ENCODE measurements at places on chromosomes 2 and 18. TPM values are rescaled to one million over a fixed set of nuclear protein-coding genes. Genes with fewer than 3 reads are reported as not detected.

The THSD7B gene
- polyA plus RNA-seq = 0.04 TPM

The PRKAG3 gene
- not detected for polyA plus RNA-seq

The SERPINE2 gene
- 1,210 TPM for polyA plus RNA-seq

The MERTK gene
- 0.14 TPM for polyA plus RNA-seq

The UGT1A4 gene
- 2.4 TPM for polyA plus RNA-seq

The TMEM127 gene
- polyA plus RNA-seq = 30.8 TPM

The LYPD1 gene
- polyA plus RNA-seq = 0.02 TPM

The INHA gene
- 0.79 TPM for polyA plus RNA-seq

- no peak overlapping the region for H3K27ac ChIP-seq
- peaks cover 13% of the 10 kb centered on the region for H3K4me1 ChIP-seq
- no peak overlapping the region for H3K4me3 ChIP-seq
Observed at GRCh38 chr2:65360441-65360840, 72.0 kb downstream of the SPRED2 start.

- H3K27ac ChIP-seq = no peak overlapping the region
- H3K36me3 ChIP-seq = no peaks in the 10 kb centered on the region
- no peak overlapping the region for H3K4me3 ChIP-seq
- H3K27me3 ChIP-seq = peaks cover 3% of the 10 kb centered on the region
- no peak for DNase-seq
Observed at GRCh38 chr2:29323961-29324360, 208.7 kb downstream of the CLIP4 start.

GRCh38 chr2:235543851-235544688 is 50.2 kb downstream of the AGAP1 start:
- H3K27ac ChIP-seq = no peak overlapping the region
- no peak for DNase-seq
- no peaks in the 10 kb centered on the region for H3K27me3 ChIP-seq
- no peak overlapping the region for H3K4me3 ChIP-seq

DNA sequence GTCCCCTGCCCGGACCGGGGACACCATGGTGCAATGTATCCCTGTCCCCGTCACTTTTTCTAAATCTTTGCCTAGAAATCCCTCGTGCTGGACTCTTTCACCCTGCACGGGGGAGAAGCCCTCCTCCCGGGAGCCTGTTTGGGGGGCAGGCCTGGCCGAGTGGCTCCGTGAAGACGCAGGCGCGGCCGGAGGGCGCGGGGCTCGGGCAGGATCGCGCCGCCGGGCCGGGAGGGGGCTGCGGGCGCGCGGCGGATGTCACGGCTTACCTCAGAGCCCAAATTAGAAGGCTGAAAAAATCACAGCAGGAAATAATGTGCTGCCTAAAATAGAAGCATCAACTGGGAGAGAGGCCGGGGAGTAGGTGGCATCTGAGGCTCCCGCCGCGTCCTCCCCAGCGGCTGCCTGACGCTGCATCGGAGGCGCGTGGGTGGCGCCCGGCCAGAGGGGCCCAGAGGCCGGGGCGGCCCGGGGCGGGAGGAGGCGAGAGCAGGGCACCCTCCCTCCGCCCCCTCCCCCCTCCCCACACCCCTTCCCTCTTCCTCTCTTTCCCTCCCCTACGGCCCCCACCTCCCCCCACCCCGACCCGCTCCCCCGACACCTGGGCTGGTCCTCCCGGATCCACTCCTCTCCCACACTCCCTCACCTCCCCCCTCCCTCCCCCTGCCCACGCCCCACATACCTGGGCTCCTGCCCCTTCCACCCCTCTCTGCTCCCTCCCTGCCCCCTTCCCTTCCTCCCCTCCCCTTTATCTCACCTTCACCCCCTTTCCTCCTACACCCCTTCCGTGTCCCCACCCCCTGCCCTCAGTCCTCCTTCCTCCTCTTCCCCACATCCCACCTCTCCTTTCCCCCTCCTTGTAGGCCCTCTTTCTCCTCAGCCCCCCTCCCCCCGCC is 51.9 kb downstream of the SLC4A1AP start:
- H3K4me3 ChIP-seq = peak overlapping the region; percentile 41
- no peak for DNase-seq
- H3K27me3 ChIP-seq = no peaks in the 10 kb centered on the region
- peaks cover 42% of the 10 kb centered on the region for H3K4me1 ChIP-seq
- no peak overlapping the region for H3K27ac ChIP-seq

- no peak overlapping the region for H3K27ac ChIP-seq
- no peak for DNase-seq
- no peak overlapping the region for H3K4me3 ChIP-seq
- no peaks in the 10 kb centered on the region for H3K27me3 ChIP-seq
- no peaks in the 10 kb centered on the region for H3K36me3 ChIP-seq
Observed at GRCh38 chr2:210363261-210363660, 48.3 kb upstream of the MYL1 start.

- peaks cover 37% of the 10 kb centered on the region for H3K4me1 ChIP-seq
- no peaks in the 10 kb centered on the region for H3K36me3 ChIP-seq
- H3K27ac ChIP-seq = peak overlapping the region; percentile 62
- H3K4me3 ChIP-seq = no peak overlapping the region
Observed at GRCh38 chr2:237431372-237431771, 17.4 kb upstream of the COL6A3 start.

GRCh38 chr2:95063086-95063958 is 37.8 kb downstream of the MAL start:
- no peak overlapping the region for H3K4me3 ChIP-seq
- no peaks in the 10 kb centered on the region for H3K36me3 ChIP-seq
- DNase-seq = no peak
- no peak overlapping the region for H3K27ac ChIP-seq
- H3K27me3 ChIP-seq = no peaks in the 10 kb centered on the region

- no peaks in the 10 kb centered on the region for H3K36me3 ChIP-seq
- H3K27ac ChIP-seq = no peak overlapping the region
- DNase-seq = no peak
- no peak overlapping the region for H3K4me3 ChIP-seq
- no peaks in the 10 kb centered on the region for H3K27me3 ChIP-seq
- H3K4me1 ChIP-seq = no peaks in the 10 kb centered on the region
Observed at GRCh38 chr2:44692821-44693220, 248.7 kb upstream of the SIX3 start.

DNA sequence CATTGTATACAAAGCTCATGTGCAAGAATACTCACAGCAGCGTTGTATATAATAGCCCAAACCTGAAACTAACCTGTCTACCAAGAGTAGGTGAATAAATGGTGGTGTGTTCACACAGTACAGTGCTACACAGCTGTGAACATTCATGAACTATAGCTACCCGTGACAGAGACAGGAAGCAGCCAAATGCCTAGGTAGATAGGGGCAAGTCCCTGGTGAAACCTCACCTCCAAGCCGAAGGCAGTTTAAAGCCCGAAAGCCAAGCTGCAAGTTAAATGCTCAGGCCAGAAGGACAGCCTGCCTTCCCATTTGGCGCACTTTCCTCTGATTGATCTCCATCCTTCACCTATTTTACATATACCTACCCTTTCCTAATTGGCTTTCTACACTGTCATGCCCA is 36.5 kb upstream of the IMPA2 start:
- H3K4me1 ChIP-seq = peaks cover 27% of the 10 kb centered on the region
- H3K36me3 ChIP-seq = no peaks in the 10 kb centered on the region
- DNase-seq = no peak
- no peak overlapping the region for H3K4me3 ChIP-seq
- H3K27ac ChIP-seq = no peak overlapping the region
- no peaks in the 10 kb centered on the region for H3K27me3 ChIP-seq

GRCh38 chr2:160418853-160419252 is 74.8 kb downstream of the RBMS1 start:
- peak overlapping the region; percentile 77 for H3K27ac ChIP-seq
- H3K27me3 ChIP-seq = no peaks in the 10 kb centered on the region
- peaks cover 44% of the 10 kb centered on the region for H3K4me1 ChIP-seq
- H3K36me3 ChIP-seq = no peaks in the 10 kb centered on the region

GRCh38 chr18:12867441-12868123 is 16.5 kb downstream of the PTPN2 start:
- H3K27me3 ChIP-seq = no peaks in the 10 kb centered on the region
- no peak for DNase-seq

GRCh38 chr2:3207091-3207491 is 170.5 kb downstream of the EIPR1 start:
- no peak overlapping the region for H3K27ac ChIP-seq
- DNase-seq = no peak
- no peaks in the 10 kb centered on the region for H3K27me3 ChIP-seq
- no peak overlapping the region for H3K4me3 ChIP-seq
- H3K36me3 ChIP-seq = peaks cover 5% of the 10 kb centered on the region

DNA sequence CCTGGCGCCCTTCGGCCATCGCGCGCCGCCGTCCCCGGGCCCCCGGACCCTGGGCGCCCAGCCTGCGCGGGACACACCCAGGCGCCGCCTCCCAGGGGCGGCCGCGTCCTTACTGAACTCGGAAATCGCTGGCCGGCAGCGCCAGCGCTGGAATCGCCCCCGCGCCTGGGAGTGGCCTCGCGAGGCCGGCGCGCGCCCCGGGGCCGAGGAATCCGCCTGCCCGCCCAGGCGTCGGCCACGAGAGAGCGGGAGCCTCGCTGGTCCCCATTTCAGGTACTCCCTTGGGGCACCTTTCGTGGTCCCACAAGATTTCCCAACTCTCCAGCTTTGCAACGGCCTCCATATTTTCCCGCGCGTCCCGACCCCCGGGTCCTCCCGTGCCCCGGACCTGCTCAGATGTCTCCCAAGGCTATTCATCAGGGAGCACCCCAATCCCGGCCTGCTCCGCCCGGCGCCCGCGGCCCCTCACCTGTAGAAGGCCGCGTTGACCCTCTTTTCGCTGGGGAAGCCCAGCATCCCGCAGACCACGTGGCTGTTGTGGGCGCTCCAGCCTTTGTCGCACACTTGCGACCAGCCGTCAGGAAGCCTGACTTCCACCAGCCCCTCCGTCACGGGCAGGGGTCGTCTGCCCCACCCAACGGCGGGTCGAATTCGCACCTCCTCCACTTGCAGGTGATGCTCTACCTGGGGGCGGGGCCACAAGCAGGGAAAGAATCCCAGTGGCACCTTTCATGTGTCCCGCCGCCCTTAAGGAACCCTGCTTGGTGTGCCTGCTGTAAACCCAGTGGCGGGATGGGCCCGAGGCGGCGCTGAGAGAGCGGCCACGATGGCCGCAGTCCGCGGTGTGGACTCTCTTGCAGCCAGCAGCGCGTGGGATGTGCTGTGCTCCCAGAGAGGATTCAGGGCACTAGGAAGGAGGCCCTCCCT is 4.6 kb downstream of the LOXL3 start:
- H3K4me3 ChIP-seq = peak overlapping the region; percentile 69
- H3K4me1 ChIP-seq = peaks cover 12% of the 10 kb centered on the region
- H3K27ac ChIP-seq = no peak overlapping the region
- DNase-seq = no peak
- H3K36me3 ChIP-seq = no peaks in the 10 kb centered on the region
- H3K27me3 ChIP-seq = peaks cover 2% of the 10 kb centered on the region

DNA sequence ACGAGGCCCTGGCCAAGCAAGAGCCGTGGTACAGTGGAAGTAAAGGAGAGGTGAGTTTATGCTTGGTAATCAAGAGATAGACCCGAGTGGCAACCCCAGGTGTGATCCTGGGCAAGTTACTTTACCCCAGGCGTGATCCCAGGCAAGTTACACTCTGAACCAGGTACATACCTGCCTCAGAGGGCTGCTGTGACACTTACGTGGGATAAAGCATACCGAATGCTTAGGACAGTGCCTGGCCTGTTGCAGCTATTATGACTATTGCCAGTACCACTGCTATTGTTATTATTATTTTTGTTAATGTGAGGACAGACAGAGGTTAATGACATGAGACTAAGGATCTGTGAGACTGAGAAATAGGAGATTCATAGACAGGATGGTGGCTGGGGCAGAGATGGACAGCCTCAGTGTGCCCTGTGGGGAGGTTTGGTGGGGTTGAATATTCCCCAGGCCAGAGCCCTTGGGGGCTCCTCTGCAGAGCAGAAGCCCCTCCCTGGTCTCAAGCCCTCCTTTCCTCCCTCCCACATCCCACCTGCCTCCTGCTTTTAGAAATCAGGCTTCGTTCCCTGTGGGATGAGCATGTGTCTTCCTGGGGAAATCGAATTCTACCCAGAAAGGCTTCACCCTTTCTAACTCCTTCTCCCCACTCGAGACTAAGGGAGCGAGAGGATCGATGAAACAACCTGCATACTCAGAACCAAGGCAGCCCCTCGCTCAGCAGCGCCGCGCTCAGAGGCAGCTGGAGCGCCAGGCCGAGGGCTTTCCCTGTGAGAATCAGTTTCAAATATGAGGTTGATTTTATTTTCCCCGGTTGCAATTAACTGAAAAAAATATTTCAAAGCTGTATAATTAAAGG is 62.0 kb upstream of the SIX3 start:
- H3K27me3 ChIP-seq = peaks cover 16% of the 10 kb centered on the region
- no peaks in the 10 kb centered on the region for H3K4me1 ChIP-seq

DNA sequence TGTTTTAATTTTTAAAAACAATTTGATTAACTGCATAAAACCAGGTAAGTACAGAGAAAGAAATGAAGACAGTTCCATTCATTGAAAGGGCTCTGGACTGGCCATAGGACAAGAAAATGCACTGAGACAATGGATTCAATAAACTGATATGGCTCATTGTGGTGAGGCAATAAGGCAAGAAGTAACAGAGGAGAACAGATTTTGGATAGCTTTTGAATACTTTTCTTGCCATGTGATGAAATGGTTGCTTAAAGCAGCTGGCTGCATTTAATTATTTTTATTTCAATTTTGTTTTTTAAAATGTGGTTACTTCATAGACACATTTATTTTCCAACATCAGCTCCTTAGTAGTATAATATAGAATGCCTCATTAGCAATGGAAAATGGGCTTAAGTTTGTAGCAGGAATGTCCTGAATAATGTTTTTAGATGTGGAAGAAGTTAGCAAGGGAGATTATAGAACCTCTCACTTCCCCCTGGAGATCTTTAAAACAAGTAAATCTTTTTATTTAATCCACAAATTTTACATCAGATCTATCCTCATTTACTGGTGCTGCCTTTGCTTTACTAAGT is 646.9 kb upstream of the ZEB2 start:
- H3K4me1 ChIP-seq = no peaks in the 10 kb centered on the region
- H3K36me3 ChIP-seq = no peaks in the 10 kb centered on the region
- H3K4me3 ChIP-seq = no peak overlapping the region
- no peak for DNase-seq
- H3K27me3 ChIP-seq = peaks cover 3% of the 10 kb centered on the region
- no peak overlapping the region for H3K27ac ChIP-seq

DNA sequence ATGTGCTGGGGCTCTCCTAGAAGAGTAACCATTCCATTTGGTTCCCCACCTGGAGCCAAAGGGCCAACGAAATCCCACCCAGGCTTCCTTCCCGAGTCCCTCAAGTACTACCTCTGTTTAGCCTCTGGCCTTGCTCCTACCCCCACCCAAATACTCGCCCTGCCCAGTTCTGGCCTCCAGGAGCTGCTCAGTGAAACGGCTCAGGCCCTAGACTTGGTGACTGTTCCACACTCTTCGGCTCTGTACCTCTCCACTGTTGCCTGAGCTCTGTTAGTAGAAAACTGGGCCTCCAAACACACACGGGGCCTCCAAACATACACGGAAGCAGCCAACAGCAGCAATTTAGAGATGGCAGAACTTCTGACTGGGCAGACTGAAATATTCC is 4.2 kb downstream of the OTX1 start:
- no peak overlapping the region for H3K4me3 ChIP-seq
- no peaks in the 10 kb centered on the region for H3K27me3 ChIP-seq
- no peak for DNase-seq

Data from keratinocyte (primary cell).